ENCODE measurements at places on chromosomes 7 and 10.
A peak's percentile ranks its signal among the peaks of the same experiment; 100 is the strongest.

- no peak for DNase-seq
Measured at GRCh38 chr10:131352765-131353290, 41.3 kb upstream of the TCERG1L start.

DNA sequence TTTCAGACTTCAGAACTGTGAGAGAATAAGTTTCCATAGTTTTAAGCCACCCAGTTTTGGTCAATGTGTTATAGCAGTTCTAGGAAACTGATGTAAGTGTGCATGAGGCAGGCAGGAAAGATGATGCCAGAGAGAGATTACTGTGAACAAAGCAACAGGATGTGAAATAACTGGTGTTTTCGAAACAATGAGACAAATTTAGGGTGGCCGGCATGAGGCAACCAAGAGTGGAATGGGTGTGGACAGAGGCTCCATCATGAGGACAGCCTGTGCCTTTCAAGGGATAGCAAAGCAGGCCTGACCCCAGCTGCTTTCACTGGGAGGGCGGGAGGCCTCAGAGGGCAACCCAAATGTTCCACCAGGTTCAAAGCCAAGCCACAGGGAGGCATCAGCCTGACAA, 67.3 kb upstream of the UCN3 start:
- DNase-seq: peak; percentile 57

- no peak for DNase-seq
Measured at GRCh38 chr10:24462889-24463552, 254.1 kb downstream of the KIAA1217 start.

DNA sequence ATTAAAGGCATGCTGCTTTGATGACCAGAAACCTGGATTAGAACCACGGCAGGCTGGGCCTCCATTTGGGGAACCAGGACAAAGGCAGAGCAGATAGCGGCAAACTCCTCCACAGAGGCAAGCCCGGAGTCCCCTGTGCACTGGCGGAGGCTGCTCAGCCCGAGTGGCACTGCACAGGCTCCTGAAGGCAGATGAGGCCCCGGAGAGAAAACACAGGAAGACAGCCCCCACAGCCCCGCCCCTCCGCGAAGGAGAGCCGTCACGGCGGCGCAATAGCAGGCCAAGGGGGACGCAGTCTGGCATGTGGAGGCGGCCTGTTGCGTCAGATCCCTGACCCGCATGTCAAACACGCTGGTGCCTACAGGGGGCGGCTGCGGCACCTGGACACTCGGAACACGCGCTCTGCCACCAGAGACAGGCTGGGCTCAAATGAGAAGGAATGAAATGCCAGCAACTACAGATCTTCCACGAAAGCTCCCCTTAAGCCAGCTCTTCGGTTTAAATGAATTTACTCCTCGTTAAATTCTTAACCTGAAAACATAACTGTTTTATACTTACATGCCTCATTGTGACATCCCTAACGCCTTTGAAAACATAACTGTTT, 128.5 kb downstream of the MAD1L1 start:
- DNase-seq: peak; percentile 60

DNA sequence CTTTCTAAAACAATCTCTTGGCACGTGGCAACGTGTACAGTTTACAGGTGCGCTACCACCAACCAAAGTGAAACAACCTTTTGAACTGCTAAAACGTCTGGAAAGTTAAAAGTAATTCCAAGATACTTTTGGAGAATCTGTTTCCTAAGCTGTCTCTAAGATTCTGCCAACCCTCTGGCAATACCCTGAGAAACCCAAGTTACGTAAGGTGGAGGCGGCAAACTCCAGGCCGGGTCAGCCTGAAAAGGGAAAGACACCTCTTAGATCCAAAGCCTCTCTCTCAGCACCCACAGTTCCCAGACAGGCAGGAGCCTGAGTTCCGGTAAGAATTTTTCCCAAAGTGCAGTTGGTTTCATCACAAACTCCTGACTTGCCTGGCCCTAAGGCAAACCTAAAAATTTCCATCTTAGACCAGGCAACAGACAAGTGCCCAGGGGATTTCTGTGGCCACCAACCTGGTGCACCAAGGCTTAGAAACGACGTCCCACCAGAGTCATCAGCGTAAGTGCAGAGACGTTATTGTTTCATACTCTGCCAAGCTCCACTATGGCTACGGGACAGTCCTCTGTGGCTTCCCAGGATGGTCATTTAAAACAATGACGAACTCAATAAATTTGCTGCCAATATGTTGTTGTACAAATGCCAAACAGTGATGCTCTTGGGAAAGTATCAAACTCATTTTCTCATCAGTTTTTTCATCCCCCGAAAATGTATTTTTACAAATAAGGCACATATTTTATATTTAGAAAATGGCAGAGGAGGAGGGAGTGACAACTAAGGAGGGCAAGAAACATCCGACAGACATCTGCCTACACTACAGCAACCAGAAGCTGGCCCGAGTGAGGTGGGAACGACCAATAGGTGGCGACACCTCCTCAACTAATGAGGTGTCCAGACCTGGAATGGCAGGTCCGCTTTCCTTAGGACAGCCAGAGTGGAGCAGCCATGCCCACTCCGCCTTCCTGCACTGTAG, 205.8 kb upstream of the FRMD4A start:
- DNase-seq: peak; percentile 52

DNA sequence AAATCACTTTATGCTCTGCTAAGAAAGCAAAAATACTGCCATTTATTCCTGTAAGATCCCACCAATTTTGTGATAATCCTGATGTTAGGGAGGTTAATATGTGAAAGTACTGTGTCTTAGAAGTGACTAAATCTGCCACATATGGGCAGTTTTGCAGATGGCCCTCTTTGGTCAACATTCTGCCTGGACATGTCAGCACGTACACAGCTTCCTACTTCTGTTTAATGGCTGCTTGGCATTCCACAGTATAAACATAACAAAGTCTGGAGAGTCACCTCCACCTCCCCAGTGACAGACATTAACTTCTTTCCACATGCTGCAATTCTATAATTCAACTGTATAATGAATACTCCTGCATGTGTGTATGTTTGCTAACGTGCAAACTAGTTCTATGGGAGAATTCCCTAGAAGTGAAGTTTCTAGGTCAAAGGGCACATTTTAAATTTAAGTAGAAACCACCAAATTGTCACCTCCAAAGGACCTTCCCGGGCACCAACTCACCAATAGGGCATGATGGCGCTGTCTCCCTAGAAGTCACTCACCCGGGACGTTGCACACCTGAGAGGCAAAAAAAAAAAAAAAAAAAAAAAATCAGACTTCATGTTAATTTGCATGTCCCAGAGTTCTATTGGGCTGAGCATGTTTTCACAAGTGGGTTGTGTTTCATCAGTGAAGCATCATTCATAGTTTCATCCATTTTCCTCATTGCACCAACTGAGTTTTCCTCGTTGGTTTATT, 38.9 kb downstream of the MKI67 start:
- no peak for DNase-seq

GRCh38 chr10:112269266-112269665, 13.9 kb upstream of the TECTB start:
- DNase-seq: no peak

DNA sequence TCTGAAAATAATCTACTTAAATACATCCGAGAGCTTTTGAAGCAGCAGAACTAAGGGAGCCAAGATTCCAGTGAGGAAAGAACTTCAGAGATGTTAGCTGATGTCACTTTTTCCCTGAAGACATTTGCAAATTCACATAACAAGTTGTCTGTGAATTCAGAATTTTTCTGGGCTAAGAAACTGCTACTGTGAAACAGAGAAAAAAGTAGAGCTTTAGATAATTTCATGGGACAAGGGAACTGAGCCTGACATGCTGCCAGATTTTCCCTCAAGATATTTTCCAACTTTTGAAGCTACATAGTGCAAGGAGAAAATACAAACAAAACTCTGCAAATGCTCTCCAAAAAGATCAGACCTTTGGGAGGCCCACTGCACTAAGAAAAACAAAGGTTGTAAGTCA, 484.2 kb downstream of the ANKRD7 start:
- DNase-seq: no peak

DNA sequence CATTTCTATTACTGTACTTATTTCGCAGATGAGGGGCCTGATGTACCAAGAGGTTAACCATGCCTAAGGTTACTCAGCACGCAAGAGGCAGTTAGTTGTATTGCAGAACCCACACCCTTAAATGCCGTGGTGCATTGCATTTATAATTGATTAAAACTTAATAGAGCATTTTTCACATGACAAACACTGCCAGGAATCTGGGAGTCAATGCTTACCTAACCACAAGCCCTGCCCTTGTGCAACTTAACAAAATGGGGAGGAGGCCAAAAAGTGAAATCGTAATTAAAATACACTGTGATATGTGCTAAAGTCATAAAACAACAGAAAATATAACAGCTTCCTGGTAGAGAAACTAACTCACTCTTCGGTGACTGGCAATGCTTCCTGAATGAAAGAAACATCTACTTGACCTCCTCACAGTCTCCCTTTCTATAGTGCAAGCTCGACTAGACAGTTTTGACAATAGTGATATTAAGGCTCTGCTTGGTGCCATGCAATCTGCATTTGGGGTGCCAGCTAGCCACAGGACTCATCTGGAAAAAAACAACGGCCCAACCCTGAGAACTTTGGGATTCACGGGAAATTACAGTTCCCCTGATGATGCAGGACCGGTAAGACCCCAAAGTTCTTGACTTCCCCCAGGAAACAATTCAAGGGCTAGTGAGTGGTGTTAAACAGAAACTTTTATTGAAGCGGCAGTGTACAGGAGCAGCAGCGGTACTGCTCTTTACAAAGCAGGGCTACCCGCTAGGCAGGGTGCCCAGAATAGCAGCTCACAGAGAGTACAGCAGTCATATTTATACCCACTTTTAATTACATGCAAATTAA, 612.4 kb downstream of the TNS3 start:
- no peak for DNase-seq

DNA sequence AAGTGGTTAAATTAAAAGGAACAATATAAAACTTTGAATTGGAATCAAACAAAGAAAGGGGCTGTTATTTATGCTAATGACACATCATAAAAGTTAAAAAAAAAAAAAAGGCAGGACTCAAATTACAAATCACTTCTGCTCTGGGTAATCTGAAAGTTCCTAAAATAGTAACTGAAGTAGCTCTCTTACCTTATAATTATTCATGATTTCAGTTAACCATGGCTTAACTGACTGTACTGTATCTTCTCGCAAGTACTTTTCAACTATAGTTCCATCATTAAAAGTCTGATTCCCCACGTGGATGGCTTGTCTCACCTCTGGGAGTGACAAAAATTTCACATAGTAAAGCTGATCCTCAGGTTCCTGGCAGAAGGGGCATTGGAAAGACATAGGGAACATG, 82.5 kb downstream of the CPVL start:
- DNase-seq: no peak

- no peak for DNase-seq
Measured at GRCh38 chr10:132768346-132769248, 17.4 kb downstream of the NKX6-2 start.

GRCh38 chr10:63431962-63432797, 33.6 kb downstream of the JMJD1C start:
- no peak for DNase-seq

- no peak for DNase-seq
Measured at GRCh38 chr7:130945411-130945811, 211.4 kb upstream of the KLF14 start.

DNA sequence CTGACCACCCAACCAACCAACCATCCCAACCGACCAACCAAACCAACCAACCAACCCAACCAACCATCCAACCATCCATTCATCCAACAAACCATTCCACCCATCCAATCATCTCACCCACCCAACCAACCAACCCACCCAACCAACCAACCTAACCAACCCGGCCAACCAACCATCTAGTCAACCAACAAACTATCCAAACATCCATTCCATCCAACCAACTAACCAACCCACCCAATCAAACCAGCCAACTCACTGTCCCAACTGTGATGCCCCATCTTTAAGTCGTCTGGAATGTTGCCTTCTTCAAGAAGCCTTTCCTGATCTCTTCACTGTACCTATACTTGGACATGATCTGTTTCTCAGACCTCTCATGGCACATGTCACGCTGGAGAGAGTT, 31.6 kb downstream of the MINDY4 start:
- DNase-seq: no peak

DNA sequence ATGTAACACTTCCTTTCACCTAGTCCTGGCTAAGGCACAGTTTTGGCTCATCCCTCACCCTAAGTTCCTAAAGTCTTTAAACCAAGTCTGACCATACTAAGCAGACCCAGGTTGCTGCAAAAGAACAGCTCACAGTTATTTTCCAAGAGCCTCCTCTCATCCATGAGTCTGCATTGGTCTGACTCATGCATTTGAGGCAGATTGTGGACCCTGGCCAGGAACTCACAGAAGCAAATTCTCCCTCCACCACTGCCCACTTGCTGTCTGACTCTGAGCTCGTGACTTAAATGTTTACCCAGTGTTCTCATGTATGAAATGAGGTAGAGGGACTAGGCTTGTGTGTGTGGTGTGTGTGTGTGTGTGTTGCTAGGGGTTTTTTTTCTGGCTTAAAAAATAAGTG, 1272.8 kb downstream of the TYW1 start:
- DNase-seq: no peak

GRCh38 chr7:89357121-89357520, 561.6 kb upstream of the TEX47 start:
- no peak for DNase-seq

- DNase-seq: no peak
Measured at GRCh38 chr10:129483430-129484010, 16.5 kb downstream of the MGMT start.

DNA sequence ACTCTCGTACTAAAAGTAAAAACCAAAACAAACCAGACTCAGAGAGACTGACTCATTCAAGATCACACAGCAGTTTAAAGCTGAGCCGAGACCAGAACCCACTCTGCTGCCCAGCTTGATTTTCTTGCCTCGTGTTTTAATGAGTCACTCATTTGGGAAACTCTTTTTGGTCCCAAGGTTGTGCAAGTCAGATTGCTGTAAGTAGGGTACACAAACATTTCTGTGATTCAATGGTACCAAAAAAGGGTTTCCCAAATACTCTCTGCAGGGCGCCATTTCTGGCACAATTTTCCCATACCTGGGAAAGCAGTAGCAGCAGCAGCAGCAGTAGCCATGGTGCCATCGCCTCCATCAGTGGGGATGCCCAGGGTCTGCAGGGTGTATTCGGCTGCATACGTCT, 69.9 kb downstream of the ASAH2B start:
- DNase-seq: no peak

- DNase-seq: no peak
Measured at GRCh38 chr10:37965006-37965405, 11.4 kb downstream of the ZNF25 start.

DNA sequence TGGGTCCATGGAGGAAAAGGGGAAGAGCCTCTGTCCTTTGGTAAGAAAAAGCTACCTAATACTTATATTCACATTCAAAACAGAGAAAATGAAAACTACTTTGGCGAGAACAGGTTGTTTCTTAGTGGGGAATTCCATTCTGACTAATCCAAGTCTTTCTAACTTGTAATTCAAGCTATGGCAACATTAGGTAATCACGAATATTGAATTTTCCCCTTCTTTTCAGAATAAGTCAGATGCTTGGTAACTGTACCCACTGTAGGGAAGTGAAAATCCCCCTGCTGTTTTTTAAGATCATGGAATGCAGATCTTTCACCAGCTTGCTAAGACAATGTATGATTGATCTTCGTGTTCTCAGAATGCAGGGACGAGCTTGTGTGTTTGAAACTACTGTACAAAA, 384.4 kb downstream of the TCERG1L start:
- DNase-seq: no peak
